ENCODE measurements at places on chromosomes 6 and 20.

- no peak for DNase-seq
Observed at GRCh38 chr6:55180258-55180657, 5.9 kb downstream of the HCRTR2 start.

- no peak for DNase-seq
Observed at GRCh38 chr6:164169355-164169754, 754.8 kb downstream of the QKI start.

GRCh38 chr20:2005831-2006426 lies 12.1 kb upstream of the PDYN start:
- peak; percentile 31 for DNase-seq

DNA sequence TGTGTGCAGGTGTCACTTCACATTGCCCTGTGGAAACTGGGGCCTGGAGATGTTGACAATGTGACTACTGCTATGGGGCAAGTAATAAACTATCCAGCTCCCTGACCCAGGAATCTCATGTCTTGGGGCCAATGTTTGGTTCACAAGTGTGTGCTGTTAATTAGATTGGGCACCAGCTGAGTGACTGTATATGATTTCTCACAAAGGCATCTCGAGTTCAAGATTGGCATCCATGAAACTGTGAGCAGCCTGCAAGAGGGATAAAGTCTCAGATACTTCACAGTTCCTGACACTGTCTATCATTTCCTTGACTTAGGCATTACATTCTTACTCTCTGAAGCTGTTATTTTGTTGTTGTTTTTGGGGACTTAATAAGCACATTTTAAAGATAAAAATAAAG lies 264.0 kb downstream of the PRKN start:
- DNase-seq: no peak

DNA sequence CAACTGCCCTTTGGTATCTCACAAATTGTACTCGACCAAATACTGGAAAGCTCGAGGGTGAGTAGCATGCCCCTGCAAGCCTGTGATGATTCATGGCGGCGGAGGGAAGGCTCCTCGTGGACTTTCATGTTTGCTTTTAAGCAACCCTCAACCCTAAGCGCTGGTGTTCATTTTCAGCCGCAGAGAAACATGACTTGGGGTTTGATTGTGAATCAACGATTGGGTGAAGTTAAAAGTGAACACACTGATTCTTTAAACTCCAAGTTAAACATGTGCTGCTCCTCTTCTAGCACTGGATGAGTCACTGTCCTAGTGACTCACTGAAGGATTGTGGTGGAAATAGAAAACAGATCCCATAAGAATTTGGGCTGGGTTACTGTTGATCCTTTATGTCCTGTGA lies 8.3 kb downstream of the CD109 start:
- no peak for DNase-seq

DNA sequence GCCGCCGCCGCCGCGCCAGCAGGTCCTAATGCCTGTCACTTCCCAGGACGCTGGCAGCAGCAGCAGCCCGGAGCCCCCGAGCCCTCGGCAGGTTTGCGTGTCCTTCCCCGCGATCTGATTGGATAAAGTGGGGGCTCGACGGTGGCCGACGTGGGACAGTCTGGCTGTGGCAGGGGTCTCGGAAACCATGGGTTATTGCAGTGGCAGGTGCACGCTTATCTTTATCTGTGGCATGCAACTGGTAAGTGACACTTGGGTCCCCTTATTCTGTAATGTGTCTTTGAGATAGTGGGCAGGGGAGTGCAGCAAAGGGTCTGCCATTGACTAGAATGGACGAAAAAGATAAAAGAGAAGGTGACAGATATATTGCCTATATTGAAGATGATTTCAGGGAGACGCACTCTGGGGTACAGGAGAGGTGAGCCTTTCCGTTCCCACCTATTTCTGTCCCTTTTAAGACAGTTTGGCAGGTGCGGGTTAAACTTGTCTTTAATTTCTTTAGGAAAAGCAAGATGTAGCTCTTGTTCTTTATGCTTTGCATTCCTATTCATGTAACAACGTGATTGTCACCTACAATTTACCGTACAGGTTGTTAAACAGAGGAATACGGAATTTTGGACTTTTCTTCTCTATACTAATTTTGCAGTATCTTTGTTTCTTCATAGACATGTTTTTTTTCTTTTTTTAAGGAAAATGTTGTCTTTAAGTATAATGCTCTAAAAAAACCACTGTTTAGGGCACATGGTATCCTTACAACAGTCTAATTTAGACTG lies 535 bp downstream of the NKAIN2 start:
- DNase-seq: peak; percentile 57

DNA sequence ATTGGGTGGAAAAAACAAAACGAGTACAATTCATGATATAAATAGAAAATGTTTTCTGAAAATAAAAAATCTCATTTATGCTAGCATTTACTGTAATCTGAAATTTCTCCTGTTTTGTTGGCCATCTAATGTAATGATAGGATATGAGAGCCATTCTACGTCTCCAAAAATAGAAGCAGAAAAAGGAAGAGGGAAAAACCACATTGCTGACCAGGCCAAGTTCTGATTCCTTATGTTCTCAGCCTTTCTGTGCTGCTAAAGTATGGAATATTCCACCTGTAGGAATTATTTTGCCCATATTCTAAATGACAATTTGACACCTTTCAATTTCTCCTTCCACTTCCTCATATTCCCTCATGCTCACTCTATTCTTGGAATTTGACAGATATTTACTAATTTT lies 110.2 kb downstream of the TBXT start:
- no peak for DNase-seq

DNA sequence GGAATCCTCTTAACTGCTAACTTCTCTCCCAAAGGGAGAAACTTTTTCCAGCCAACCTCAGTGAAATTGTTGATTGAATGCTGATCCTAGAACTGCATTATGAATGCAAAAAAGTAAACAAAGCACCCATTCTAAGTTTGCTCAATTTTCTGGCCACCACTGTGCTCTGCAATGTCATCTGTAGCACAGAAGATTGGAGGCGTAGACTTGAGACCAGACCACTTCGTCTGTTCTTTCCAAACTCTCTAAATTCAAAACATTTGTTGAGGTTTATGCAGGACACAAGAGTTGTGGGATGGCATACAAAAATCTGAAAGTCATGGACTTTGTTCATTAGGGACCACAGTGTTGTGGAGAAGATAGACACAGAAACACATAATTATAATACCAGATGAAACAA lies 11.1 kb upstream of the TSPYL1 start:
- DNase-seq: no peak

DNA sequence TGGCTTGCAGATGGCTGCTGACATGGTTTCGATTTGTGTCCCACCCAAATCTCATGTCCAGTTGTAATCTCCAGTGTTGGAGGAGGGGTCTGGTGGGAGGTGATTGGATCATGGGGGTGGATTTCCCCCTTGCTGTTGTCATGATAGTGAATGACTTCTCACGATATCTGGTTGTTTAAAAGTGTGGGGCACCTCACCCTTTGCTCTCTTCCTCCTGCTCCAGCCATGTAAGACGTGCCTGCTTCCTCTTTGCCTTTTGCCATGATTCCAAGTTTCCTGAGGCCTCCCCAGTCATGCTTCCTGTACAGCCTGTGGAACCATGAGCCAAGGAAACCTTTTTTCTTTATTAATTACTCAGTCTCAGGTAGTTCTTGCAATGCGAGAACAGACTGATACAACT lies 77.6 kb upstream of the FUCA2 start:
- DNase-seq: no peak

- no peak for DNase-seq
Observed at GRCh38 chr20:4227085-4227821, 211.9 kb upstream of the RNF24 start.

DNA sequence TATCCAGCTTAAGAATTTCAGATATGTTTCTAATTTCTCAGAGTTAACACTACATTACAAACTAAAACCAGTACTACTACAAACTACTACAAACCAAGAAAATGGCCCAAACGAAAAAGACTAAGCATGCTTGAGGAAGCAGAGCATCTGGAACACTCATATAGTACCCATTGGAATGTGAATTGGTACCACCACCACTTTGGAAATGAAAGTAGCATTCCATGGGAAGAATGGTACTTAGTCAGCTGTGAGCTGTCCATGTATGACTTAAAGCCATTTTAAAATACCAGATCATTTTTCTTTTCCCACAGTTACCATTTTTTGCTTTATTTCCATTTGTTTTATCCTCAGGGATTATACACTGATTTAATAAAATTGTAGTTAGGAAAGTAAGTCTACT lies 30.5 kb downstream of the FBXO9 start:
- DNase-seq: no peak

DNA sequence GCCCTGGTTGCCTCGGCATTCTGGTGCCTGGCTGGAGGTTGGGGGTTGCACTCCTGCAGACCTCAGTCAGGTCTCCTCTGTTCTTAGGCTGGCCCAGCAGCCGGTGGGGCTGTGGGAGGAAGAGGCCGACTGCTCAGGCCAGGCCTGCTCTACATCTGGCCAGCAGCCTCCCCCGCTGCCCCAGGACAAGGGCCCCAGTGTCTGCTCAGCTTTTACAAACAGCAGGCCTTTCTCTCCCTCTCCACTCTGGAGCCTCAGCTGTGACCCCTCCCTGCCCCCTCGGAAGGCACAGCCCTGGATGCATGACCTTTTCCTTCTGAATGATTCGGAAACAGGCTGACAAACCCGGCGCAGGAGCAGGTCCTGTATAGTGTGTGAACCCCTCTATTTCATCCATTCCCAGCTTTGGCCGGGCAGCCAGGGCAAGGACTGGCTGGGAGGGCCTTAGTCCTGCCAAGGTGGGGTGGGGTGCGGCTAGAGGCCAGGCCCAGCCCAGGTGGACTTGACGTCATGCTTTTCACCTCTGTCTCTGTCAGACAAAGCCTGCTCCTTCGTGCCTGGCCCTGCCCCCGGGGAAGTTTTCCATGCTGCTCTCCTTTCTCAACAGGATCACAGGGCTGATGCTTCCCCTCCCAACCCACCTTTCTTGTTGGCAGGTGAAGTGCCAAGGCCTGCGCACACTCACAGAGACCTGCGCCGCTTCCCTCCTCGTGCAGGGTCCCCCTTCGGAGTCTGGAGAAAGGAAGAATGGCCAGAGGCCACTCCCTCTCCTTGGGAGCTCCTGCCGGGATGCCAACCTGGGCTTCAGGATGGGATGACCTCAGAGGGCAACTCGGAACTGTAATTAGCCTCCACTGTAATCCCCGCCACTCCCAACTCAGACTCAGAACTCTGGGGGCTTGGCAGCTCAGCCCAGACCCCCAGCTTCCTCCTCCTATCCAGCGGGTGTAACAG lies 10.1 kb upstream of the ITPR3 start:
- no peak for DNase-seq

DNA sequence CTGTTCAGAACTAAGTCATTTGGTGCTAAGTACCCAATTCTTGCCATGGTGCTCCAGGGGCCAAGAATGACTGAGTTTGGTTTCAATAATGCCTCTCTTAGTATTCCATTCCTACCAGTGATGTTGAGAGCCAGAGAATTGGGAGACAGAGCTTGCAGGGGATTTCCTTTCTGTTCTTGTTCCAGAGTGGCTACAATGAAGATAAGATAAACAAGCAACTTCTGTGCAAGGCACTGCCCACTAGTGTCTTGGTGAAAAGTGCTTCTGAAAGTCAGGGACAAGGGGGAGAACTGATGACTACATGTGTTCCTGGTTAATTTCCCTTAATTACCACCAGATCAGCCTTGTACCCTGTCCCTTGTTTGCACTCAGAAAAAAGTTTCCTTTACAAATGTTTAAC lies 421.6 kb downstream of the BCKDHB start:
- no peak for DNase-seq

- DNase-seq: no peak
Observed at GRCh38 chr20:36498386-36499179, 42.7 kb upstream of the MYL9 start.

- no peak for DNase-seq
Observed at GRCh38 chr6:85797993-85798392, 155.3 kb upstream of the SYNCRIP start.

All from KG1 (cell line).